ENCODE measurements at places on chromosomes 12 and 14. TPM values are rescaled to one million over a fixed set of nuclear protein-coding genes. Genes with fewer than 3 reads are reported as not detected.

The SPTB gene
- 1.1 TPM for polyA plus RNA-seq

The CDKN3 gene
- 4.8 TPM for polyA plus RNA-seq

The TMEM63C gene
- polyA plus RNA-seq = 0.13 TPM

The RNASE3 gene
- polyA plus RNA-seq = not detected

The RNF212B gene
- not detected for polyA plus RNA-seq

The CACNA2D4 gene
- polyA plus RNA-seq = 3.0 TPM

The FRS2 gene
- polyA plus RNA-seq = 10.2 TPM

The STXBP6 gene
- 10.5 TPM for polyA plus RNA-seq

The ABCD2 gene
- 0.03 TPM for polyA plus RNA-seq

The MYF5 gene
- not detected for polyA plus RNA-seq

The ANKRD33 gene
- polyA plus RNA-seq = not detected

The ST8SIA1 gene
- 3.6 TPM for polyA plus RNA-seq

The COX8C gene
- not detected for polyA plus RNA-seq

The YLPM1 gene
- 20.0 TPM for polyA plus RNA-seq

The TOMM20L gene
- polyA plus RNA-seq = not detected

The CMKLR1 gene
- 9.1 TPM for polyA plus RNA-seq

The SPRYD4 gene
- 1.8 TPM for polyA plus RNA-seq

The PHLDA1 gene
- 9.0 TPM for polyA plus RNA-seq

The C14orf180 gene
- polyA plus RNA-seq = not detected

The KRT72 gene
- polyA plus RNA-seq = 1.6 TPM

The PLEKHD1 gene
- polyA plus RNA-seq = 0.13 TPM

The AQP2 gene
- polyA plus RNA-seq = not detected

The KLHDC1 gene
- 6.2 TPM for polyA plus RNA-seq

The FOXA1 gene
- polyA plus RNA-seq = not detected

The SLC41A2 gene
- 27.4 TPM for polyA plus RNA-seq

The RASAL1 gene
- not detected for polyA plus RNA-seq

The ZNF891 gene
- polyA plus RNA-seq = 0.50 TPM

The GCH1 gene
- 1.3 TPM for polyA plus RNA-seq
